RKO (cell line): ENCODE measurements at places on chromosomes 1 and 21.

DNA sequence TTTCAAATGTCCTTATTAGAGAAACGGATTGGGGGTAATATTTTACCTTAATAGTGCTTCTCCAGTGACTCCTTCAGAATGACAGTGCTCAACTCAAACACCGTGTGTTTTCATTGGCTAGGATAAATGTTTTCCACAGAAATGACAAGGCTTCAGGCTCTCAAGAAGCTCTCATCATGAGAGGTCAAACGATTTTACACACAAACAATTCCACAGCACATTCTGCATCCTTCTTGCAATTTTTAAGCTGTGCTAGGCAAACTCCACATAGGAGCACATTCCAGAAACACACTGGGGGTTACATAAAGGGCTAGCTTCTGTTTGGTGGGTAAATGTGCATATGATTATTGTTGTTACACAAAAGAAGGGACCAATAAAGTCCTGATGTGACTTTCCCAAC, 75.5 kb upstream of the IPO9 start:
- DNase-seq: no peak

DNA sequence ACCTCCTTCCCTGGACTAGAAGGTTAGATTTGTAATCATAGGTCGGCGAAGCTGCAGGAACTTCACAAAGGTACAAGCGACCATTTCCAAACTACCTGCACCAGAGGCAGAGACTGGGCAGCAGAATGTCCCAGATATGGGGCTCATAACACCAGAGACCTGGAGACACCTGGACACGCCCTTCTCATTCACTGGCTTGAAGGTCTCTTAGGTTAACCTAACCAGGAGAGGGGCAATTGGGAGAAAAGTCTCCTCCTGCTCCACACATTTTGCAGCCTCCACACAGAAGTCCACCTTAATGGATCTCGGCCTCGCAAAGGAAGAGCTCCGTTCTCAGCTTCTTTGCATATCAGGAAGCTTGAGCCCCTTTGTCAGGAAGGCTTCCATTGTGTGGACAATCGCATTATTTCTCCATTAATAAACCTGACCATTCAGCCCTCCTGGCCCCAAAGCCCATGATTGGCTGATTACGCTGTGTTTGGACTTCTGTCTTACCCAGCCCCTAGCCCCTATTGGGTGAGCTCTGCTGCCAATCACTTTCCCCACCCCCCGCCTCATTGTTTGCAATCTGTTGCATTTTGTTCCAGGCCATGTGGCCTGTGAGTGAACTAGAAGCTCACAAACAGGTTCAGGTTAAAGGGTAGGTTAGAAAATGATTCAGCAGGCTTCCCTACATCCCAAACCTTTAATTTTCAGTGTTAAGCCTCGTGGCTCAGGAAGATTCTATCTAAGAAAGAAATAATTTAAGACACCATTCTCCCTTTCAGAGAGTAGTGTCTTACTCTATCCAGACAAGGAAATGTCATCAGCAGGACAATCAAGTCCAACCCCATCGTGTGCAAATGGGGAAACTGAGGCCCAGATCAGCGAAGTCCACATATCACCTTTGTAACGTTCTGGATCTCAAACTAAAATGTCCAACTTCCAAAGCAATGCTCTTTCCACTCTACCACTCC, 2.8 kb downstream of the MYCL start:
- DNase-seq: no peak

DNA sequence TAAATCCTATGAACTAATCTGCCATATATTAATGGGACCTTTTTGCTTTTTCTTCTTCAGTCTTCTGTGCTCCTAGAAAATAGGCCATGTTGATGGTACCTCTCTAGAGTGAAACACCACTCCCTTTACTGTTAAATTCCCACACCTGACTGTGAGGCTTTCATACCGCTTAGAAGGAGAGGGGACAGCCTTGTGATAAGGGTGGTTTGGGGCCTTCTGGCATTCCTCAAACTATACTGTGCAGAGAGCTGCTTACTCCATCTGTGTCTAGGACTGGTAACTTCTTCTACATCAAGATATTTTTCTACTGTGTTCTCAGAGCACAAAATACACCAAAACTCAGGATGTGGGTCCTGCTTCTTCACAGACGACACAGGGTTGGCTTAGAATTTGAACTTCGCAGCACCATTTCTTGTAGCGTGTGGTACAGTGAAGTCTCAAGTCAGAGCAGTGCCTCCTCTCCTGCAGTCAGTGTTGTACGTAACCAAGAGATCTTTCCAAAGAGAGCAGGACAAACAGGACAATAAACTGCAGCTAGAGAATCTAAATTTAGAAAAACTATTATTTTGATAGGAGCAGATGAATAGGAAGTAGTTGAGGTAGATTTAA, 43.8 kb downstream of the MACO1 start:
- DNase-seq: no peak

DNA sequence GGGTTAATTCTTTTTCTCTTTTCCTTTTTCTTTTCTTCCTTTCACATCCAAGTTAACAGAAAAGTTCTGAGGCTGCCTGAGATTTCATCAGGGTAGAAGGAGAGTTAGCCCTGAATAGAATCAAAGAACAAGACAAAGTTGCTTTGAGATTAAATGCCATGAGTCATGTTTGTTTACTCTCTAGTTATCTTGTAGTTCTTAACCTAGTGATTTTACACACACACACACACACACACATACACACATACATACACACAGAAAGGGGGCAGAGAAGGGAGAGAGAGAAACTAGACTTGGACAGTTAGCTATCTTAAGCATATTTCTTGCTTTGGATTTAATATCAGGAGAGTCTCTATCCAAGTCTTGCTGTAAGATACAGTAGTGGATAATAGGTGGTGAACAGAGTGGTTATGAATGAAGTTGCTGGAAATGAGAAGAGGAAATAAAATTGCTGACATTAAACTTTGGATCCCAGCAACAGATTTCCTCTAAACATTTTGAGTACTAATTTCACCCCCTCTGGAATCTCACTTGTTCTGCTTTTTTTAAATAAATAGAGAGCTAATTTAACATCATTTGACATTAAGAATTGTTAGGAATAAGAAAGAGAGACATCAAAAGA, 19.9 kb downstream of the PLA2G4A start:
- no peak for DNase-seq

- no peak for DNase-seq
These were observed 53.3 kb downstream of the SIK1 start for GRCh38 chr21:43373362-43374227.

DNA sequence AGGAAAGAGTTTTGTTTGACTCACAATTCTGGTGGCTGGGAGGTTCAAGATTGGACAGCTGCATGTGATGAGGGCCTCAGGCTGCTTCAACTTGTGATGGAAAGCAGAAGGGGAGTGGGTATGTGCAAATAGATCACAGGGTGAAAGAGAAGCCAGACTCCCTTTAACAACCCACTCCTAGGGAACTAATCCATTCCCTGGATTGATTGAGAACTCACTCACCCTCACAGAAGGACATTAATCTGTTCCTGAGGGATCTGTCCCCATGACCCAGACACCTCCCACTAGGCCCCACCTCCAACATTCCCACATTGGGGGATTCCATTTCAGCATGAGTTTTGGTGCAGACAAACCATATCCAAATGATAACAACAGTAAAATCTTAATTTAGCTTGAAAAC, 25.6 kb downstream of the UBE2T start:
- no peak for DNase-seq

- no peak for DNase-seq
These were observed 3.6 kb downstream of the RGS1 start for GRCh38 chr1:192579010-192579738.

DNA sequence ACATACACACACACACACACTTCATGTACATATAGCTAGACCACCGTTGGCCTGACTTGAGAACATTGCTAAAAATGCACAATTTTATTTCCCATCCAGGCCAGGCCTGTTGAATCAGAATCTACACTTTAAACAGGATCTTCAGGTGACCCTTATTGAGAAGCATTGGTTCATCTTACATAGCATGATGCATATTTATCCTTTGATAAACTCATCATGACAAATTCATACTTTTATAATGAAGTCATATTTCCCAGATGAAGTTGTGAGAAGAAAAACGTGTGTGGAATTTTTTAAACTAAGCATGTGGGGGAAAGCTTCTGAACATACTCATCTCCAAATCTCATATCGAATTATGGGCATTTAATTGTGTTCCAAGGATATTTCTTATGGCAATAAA, 877.7 kb downstream of the MRPL39 start:
- DNase-seq: peak; percentile 4

DNA sequence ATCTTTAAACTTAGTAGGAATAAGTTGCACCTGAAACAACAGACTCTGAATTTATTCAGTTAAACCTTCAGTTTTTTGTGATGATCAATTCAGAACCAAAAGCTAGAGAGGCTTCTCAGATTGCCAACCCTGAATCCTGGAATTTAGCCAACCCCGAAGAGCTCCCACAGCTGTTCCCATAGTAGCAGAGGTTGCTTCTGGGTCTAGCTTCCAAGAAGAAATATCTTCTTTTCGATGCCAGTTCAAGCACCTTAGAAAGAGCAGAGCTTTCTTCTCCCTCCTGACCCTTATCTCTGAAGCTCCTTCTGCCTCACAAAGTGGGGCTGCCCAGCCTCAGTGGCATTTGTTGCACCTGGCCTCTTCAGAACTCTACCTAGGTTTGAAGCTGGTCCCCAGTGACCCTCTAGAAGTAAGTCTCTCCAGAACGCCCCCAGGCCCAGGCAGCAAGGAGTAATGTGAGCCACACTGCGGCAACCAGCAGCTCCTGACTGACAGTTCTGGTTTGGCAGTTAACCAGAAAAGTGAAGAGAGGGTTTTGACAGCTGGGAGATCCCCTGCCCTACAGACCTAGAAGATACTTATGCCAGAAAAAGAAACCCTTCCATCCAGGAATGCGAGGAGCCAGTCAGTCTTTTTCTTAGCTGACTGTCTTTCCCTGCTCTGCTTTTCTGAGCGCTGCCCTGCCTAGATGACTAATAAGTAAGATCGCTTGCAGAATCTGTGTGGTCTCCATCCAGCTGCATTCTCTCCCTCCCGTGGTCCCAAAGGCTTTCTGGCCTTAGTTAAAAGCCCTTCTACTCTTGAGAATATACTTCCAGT, 165.9 kb downstream of the ADGRL4 start:
- no peak for DNase-seq

- DNase-seq: no peak
These were observed 752.1 kb downstream of the NCAM2 start for GRCh38 chr21:21750124-21750825.

DNA sequence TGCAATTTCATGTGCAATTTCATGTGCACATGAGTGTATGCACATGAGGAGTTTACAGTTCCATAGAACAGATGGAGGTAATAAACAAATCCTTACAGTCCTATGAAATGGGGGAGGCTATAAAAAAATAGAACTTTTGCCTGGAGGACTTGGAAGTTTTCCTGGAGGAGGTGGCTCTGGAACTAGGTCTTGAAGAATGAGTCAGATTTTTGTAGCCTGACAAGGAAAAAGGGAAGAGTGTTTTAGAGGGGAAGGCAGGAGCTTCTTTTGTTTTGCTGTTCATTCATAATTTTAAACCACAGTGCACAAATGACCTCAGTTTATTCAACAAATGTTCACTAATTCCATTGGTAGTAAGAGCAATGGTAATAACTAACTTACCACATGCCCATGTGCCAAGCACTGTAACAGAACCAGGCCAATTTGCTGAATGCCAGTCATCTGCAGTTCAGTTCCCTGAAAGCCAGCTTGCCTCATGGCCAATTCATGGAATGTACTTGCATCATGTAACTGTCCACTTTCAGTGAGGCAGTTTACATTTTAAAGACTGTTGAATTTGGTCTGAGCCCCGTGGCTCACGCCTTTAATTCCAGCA, 2.7 kb downstream of the DIO1 start:
- no peak for DNase-seq

DNA sequence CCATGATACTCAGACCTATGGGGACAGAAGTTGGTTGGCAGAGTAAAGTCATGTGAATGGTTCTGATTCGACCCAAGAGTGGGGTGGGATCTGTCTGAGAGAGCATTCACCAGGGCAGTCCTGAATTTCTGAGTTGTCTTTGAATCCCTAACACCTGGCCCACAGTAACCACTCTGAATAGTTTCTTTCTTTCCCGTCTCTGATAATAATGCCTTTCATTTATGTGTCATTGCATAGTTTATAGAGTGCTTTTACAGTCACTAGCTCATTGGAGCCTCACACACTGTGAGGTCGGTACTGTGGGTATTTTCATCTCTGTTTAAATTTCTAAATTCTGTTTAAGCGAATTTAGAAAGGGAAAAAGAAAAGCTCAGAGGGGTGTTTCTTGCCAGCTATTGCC, 147.1 kb downstream of the C1orf21 start:
- DNase-seq: no peak

DNA sequence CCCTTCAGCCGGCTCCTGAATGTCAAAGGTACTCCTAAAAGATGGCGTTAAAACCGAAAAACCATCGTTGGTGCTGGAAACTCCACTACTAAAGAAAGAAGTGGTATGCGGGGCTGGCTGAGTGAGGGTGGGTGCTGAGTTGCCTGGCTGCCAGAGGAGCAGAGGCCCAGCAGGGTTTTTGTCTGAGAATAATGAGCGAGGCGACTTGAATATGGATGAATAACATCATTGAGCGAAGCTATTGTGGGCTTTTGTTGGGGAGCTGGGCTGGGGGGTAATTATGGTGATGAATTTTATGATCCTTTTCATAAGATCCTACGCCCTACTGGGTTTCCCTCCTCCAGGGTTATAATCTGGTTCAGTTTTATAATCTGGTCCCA, 2.0 kb downstream of the PDPN start:
- no peak for DNase-seq

DNA sequence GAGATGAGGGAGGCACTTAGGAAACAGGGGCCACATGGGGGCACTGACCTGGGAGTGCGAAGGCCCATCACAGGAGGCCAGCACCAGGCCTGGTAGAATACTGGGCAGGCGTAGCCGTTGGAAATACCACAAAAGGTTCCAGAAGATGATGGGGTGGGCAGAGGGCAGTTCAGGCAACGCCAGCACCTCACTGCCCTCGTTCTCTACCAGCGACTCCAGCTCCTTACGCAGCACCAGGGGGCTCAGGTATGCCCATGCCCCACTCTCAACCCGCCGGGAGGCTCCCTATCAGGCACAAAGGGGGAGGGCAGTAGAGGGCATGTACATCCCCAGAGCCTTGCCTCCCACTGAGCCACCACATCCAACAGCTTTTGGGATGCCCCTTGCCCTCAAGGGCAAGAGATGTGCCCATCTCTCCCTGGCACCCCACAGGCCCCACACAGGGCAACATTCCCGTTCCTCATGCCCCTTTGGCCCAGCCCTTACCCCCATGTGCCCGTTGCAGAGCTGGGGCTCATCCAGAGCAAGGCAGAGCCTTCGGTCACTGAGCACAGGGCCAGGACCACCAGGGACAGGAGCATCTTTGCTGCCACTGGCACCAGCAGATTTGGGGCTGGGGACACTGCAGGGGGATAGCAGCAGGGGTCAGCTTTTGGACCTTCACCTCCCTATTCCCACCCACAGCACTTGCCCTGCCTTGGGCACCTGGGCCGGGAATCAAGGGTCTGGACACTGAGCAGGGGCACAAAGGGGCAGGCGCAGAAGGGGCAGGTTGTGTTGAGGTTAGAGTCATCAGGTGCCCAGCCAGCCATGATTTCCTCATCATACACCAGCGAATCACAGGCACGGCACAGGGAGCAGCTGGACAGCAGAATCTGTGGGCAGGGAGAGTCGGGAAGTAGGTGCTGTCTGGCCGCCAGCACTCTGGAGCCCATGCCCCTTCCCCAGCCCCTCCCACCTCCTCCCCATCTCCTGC, 9.7 kb upstream of the GATAD2B start:
- DNase-seq: no peak
